ENCODE measurements at places on chromosomes 2 and 18.

DNA sequence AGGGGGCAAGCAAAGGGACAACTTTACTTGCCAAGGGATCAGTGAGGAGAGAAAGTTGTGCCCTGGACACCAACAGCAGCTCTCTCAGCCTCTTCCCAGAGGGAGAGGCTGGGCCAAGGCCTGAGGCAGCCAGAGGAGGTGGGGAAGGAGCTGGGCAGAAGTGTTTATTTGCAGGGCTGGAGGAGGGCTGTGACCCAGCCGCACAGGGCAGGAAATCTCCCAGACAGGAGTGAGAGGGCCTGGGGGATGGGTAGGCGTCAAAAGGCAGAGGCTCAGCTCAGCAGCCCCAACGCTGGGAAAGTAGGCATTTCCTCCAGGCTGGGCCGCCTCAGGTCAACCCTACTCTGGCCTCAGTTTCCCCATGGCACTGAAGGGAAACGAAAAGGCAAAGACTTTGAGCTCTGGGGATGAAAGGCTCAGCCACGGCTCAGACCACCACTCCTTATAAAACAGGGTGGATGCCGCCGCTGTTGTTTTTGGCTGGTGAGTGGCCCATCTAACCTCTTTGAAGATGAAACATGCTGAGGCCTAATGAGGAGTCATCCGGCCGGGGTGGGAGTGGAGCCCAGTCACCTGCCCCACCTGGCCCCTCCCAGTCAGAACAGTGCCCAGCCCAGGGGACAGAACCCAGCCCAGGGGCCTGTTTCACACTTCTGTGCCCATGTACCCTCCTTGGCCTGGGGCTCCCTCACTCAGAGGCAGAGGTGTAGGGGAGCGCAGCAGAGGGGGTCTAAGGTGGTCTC lies 21.9 kb upstream of the SEMA4C start:
- DNase-seq, result no peak

- no peak for DNase-seq
Observed at GRCh38 chr2:888211-888801, 62.3 kb upstream of the SNTG2 start.

DNA sequence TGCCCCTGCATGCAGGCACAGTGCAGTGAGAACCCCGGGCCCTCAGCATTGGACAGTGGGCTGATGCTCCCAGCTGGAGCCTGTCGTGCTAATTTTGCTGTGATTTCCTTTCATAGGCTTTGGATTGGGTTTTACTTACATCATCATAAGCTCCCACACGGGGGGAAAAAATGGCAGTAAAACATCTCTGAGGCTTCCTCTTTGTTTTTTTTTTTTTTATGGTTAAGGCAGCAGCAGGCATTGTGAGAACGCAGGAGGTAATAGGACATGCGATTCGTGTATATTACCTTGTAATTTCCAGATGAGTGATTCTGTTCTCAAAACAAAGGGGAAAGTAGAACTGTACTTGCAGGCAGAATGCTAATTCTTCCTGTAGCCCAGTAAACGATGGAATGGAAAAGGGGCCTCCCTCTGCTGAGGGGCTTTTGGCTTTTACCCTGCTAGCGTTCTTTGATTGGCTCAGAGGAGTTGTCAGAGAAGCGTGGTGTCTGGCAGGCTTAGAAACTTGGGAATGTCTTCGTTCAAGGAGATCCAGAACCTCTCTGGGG lies 89.7 kb downstream of the NPAS2 start:
- no peak for DNase-seq

DNA sequence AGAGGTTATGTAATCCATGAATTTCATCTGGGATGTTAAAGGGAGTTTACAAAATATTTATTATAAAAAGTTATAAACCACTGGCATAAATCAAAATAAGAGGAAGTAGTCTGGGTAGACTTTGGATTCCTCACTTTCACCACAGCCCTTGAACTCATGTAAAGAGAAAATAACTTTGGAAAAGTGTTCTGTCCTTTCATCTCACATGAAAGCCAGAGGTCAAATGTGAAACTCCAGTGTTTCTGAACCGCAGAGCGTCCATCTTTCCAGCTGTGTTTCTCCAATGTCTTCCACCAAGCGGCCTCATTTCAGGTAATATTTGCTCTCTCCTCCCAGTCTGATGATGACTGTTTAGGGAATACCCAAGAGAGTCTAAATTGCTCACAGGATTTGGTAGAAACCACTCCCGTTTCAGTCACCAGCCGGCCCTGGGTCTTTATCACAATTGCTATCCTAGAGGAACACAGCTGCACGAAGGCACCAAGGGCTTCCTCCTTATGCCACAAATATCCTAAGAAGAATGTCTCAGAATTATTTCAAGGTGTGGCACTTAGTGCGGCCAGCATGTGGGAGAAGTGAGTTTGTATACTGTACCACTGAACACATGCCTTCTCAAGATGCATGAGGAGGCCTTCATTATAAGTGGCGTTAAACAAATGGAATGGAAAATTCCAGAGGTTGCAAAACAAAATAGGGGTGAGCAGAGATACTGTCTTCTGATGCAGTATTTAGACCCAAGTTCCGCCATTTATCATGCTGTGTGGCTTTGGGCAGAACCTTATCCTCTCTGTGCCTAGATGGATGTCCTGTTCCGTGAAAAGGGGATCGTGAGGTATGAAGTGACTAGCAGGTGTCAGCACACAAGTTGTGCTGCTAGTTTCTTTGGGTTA lies 63.8 kb downstream of the ACTR2 start:
- no peak for DNase-seq

- no peak for DNase-seq
Observed at GRCh38 chr2:185227391-185227790, 511.2 kb upstream of the FSIP2 start.

DNA sequence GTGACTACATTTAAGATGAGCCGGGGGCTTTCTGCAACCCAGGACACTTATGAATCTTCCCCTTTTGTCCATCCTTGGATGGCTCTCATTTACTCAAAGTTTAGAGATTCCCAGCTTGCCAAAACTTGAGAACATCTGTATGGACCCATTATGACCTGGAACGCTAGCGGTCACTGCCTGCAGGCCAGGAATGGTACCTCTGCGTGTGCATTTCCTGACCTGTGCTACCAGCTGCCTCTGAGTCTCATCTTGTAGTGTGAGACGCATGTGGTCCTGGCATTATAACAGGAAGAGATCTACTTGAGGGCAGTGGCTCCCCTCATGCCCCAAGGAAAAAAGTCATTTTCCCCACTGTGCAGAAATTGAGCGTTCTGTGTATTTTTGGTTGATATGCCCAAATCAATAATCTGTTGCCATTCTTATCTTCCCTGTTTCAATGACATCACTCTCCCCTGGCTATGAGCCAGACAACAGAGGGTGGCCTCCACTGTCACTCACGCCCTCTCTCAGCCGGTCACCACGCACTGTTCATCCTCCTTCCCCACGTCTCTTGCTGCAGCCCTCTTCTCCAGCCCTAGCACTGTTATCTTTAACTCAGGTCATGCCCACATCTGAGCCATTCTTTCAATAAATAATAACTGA lies 28.5 kb upstream of the NPAS2 start:
- DNase-seq, result no peak

GRCh38 chr18:74944676-74945075 lies 264.3 kb downstream of the PTGR3 start:
- no peak for DNase-seq

- DNase-seq, result no peak
Observed at GRCh38 chr2:207405150-207405549, 124.6 kb upstream of the CREB1 start.

DNA sequence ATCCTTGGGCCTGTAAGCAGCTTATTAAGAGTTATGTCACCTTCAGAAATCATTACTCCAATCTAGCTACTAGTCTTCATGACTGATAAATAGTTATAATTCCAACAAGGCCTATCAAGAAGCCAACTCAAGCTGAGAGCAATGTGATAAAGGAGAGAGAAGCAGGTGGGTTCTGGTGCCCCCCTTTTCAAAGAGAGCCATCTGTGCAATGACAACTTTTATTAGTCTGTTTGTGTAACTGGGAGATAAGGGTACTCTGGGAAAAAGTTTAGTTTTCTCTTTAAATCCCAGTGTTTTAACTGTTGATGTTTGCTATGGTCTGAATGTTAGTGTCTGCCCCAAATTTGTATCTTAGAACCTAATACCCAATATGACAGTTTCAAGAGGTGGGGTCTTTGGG lies 60.6 kb downstream of the CCDC93 start:
- no peak for DNase-seq

- no peak for DNase-seq
Observed at GRCh38 chr2:132497591-132497990, 81.0 kb downstream of the GPR39 start.

DNA sequence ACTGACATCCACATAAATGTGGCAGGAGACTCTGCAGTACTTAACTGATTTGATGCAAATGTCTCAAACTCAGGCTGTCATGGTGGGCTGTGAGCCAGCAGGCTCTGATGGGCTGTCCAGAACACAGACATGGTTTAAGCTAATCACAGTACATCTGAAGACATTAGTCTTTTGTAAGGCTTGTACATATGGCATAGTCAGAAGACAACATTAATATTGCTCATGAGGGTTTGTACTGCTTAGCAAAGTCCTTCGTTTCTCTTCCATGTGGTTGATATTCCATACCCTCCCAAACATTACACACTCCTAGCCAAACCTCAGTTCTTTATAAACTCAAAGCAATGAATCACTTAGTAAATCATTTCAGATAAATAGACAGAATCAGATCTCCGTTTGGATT lies 330.6 kb downstream of the RND3 start:
- DNase-seq, result no peak

DNA sequence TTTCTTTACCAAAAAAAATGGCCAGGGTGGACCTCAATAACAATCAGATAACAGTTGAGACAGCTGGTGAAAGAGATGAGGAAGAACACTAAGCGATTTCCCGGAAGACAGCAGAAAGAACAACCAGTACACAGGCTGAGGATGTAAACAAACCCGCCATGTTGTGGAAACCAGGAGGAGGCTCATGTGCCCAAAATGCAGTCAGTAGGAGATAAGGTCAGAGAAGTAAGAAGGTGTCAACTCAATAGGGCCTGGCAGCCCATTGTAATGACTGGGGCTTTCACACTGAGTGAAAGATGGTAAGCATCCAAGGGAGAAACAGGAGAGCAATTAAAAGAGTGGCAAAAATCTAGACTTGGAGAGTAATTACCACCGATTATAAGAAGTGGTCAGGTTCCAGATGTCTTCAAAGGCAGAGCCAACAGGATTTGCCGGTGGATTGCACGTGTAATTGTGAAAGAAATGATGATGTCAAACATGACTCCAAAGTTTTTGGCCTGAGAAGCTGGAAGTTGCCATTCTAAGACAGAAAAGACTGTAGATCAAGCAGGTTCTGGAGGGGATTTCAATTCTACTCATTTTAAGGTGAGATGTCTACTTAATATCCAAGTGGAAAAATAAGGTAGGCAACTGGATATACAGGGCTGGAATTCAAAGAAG lies 77.7 kb upstream of the CYP1B1 start:
- DNase-seq, result no peak

DNA sequence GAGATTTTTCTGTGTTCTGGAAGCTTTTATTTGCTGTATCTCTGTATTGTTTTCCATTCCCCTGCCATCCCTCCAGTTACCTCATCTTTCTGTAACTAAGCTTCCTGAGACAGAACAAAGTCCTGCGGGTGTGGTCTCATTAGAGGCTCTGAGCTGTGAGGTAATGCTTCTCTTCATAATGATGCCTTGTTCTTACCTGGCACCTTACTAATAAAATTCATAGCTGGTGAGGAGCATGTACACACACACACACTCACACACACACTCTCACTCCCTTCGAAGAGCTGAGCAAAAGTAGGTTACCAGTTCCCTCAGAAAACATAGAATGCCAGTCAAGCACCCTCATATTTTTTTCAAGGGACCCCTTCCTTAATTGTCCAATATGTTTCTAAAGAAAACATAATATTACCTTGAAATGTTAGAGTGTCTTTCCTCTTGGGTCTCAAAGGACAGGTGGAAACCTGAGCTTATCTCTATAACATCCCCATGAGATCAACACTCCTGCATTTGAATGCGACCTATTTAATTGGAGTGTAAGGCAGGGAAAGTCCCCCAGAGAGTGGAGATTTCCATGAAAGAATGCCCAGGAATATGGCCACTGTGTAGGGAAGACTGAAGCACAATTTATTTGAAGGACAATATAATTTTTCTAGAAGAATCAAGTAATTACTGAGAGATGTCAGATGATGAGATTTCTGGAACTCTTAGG lies 161.6 kb upstream of the NCK2 start:
- DNase-seq, result no peak

DNA sequence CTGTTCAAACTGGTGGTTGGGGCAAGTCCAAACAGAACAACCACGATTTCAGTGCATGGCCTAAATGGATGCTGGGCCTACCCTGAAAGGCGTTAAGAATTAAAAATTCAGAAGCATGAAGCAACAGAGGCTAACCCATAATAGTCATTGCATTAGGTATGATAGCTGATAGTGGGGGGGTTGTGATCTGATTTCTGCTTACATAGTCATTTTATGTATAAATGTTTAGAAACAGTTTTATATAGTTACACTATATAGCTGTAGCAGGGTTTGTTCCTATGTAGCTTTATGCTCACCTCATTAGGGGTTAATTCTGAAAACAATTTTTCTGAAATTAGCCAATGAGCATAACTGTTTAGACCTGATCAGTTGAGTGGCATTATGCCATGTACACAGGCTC lies 9.6 kb downstream of the TAF1B start:
- DNase-seq, result no peak

DNA sequence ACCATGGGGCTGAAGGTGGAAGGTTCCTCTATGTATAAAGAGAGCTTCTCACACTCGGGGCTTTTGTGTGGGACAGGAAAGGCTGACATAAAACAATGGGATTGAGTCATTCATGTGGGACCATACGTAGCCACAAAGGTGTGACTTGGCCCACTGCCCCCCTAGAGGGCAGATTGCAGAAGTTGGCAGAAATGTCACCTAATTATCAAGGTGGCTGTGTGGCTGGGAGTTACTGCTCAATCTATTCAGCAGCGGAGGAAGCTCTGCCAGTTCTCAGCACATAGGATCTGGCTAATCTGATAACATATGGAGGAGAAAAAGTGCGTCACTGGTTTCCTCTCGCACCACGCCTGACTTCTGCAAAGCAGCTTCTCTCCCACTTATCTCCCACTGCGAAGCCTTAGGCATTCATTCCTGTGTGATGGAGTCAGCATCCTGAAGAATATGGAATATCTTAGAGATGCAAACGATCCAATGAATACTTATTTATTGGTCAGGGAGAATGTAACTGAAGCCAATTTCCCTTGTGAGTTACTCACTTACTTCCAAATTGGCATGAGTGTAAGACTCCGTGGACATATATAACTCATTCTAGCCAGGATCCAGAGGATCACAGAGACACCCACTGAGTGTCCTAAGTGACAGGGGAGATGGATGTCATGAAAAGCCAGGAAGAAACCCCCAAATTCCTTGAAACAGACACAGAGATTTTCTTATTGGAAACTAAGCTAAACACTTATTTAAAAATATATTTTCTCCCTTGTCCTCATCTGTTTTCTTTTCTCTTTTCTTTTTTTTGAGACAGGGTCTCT lies 344.8 kb downstream of the TGIF1 start:
- no peak for DNase-seq

GRCh38 chr2:46717344-46718121 lies 198.1 kb downstream of the MCFD2 start:
- DNase-seq, result no peak

DNA sequence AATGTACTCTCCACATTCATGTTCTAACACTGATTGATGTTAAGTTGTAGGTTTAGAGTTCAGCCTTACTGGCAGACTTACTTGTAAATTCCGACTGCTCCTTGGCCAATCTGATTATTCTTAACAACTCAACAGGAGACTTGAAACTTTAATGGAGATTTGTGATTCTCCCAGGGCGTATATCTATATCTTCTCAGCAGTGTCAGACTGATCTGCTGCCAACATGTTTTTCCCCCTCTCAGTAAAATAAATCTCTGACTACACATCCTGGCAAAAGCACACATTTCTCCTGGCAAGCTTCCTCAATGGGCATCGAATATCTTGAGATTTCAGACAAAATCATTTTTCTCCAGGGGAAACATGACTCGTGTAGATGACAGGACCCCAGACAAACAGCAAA lies 1041.2 kb downstream of the DPP10 start:
- DNase-seq, result no peak
